ENCODE measurements at places on chromosomes 5 and 9.

DNA sequence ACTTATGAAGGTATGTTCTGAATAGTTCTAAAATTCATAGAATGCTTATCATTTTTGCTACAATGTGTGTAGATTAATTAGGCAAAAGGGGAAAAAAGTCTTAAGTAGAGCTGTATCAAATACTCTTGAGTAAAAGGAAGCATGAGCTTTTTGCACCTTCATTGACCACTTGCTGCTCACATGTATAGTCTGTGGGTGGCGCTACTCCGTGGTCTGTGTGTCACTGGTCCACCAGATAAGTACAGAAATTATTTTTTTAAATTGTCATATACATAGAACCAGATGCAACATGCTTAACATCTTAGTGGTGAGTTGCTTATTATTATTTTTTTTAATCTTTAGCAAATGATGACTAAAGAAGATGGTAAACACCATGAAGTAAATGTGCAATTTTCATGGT lies 130.2 kb downstream of the MAN2A1 start:
- DNase-seq: no peak

GRCh38 chr5:107966201-107966600 lies 295.5 kb upstream of the EFNA5 start:
- DNase-seq: no peak

DNA sequence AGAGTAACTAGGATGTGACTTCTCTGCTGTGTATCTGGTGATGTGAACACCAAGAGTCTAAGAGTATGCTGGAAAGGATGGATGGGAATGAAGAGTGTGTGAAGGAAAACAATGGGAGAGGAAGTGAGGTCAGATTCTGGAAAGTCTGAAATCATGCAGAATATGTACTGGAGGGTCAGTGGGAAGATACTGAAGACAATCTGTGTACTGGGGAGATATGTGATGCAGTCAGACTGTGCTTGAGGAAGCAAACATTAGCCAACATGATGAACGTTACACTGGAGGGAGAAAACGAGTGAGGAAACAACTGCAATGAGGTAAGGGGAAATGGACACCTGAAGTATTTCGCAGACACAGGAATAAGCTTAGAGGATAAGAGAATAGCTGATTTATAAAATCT lies 105.7 kb downstream of the NR3C1 start:
- DNase-seq: no peak

DNA sequence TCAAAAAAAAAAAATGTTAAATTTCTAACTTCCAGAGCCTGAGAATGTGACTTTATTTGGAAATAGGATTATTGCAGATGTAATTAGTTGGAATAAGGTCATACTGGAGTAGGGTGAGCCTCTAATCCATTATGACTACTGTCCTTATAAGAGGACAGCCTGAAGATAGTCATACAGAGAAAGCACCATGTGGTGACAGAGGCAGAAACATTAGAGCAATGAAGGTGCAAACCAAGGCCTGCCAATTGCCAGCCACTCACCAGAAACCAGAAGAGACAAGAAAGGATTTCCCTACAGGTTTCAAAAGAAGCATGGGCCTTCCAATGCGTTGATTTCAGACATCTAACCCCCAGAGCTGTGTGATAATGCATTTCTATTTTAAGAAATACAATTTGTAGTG lies 659.2 kb upstream of the CHD1 start:
- DNase-seq: no peak

DNA sequence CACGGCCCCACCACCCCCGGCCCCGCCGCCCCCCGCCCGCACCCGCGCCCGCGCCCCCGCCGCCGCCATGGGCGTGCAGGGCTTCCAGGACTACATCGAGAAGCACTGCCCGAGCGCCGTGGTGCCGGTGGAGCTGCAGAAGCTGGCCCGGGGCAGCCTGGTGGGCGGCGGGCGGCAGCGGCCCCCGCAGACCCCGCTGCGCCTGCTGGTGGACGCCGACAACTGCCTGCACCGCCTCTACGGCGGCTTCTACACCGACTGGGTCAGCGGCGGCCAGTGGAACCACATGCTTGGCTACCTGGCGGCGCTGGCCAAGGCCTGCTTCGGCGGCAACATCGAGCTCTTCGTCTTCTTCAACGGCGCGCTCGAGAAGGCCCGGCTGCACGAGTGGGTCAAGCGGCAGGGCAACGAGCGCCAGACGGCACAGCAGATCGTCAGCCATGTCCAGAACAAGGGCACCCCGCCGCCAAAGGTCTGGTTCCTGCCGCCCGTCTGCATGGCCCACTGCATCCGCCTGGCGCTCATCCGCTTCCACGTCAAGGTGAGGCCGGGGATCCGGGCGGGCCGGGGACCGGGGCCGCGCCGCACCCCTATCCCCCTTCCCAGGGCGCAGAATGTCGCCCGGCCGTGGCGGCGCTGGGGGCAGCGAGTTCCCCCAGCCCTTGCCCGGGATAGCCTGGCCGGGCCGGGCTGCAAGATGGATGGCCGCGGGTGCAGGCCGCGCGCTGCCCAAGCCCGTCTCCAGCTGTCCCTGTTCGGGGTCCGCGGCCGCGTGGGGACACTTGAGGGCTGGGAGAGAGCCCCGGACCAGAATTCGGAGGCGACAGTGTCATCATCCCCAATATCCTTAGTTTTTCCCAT lies 594 bp downstream of the FAM120A start:
- peak; percentile 54 for DNase-seq

GRCh38 chr5:175351897-175352590 lies 91.9 kb downstream of the DRD1 start:
- no peak for DNase-seq

DNA sequence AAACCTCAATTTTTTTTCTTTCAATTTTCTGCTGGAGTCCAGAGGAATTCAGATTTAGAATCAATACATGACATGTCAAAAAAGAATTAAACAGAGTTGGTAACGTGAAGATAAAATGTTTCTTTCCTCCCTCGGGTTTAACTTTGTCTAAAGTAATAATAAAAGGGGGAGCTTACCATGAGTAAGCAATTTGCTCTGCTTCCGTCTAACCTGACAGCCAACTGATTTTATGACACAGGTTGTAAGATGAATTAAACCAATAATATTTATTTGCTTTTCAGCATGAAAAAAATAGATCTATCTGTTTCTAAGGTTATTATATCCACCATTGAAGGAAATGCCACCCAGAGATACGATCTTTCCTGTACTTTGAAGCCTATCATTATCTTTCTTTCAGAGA lies 352.6 kb downstream of the OSTF1 start:
- DNase-seq: no peak

- DNase-seq: no peak
These were observed 5.6 kb upstream of the SPARC start for GRCh38 chr5:151692312-151692711.

GRCh38 chr5:111972080-111972479 lies 215.1 kb upstream of the NREP start:
- DNase-seq: no peak

- DNase-seq: no peak
These were observed 25.5 kb upstream of the CCNH start for GRCh38 chr5:87438231-87438630.

GRCh38 chr5:83956386-83956785 lies 235.7 kb upstream of the HAPLN1 start:
- DNase-seq: no peak

DNA sequence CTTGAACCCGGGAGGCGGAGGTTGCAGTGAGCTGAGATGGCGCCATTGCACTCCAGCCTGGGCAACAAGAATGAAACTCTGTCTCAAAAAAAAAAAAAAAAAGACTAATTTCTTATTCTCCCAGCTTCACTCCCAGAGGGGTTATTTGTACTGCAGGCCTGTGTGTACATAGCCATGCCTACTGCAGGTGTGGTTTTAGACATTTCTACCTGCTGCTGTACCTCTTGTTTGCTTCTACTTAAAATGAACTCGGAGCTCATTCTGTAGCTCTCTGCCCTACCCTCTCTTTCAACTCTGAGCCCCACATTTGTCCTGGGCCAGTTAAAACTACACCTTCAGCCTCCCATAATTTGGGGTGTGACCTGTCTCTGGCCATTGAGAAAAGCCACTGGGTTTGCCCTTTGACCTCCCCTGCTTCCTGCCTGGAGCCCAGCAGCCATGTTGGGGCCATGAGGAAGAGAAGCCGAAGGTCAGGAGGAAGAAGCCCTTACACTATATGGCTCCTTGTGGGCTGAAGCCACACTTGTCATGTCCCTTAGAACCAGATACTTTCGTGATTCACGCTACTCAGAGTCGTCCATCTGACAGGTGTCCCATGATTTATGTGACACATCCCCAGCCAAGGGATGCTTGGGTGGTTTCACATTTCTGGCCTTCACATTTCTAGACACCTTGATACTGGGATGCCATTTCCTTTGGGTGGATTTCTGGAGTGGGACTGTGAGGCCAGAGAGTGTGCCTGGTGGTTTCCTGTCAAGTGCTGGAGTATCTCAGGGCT lies 9.4 kb upstream of the CARD19 start:
- no peak for DNase-seq

DNA sequence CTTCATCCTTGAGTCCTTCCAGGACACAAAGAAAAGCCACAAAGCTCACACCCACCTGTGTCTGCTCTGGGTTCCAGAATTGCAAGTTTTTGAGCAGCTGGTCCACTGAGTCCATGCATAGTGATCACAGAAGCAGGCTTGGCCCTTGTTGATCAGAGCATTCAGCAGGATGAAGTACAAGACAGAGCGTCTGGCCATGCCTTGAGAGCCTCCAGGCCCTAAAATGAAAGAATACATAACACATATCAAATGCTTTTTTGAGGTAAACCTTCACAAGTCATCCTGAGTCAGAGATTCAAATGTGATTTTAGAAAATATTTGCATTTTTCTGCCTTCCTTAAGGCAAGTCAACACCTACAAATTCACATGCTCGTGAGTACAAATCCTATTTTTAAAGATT lies 10.3 kb downstream of the C6 start:
- DNase-seq: no peak

GRCh38 chr9:132381966-132382541 lies 24.6 kb downstream of the TTF1 start:
- peak; percentile 73 for DNase-seq

DNA sequence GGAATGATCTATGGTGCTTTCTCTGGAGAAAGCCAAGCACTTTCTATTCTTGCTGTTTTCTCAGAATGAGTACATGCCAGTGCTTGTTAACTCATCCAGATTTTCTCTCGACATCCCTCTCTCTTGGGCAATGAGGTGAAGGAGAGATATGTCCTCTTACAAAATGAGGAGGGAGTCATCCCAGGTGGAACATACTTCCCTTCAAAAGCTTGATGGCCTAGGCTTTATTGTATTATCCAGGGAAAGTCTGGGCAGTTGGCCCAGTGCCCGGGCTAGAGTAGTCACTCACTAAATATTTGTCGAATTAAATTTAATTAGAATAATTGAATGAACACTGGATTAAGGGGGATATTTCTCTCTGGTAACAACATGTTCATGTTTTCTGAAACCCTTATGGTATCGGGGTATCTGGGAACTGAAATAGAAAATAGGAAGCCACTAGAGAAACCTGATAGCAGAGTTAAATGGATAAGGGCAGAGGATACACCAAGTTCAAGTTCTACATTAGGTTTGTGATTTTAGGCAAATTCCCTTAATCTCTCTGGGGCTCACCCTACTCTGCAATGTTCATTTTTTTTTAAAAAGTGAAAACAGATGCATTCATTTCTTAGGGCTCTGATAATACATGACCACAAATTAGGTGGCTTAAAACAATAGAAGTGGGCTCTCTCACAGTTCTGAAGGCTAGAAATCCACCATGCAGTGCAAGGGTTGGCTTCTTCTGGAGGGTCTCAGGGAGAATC lies 99.6 kb downstream of the LIFR start:
- DNase-seq: no peak

GRCh38 chr5:150860246-150860821 lies 14.0 kb downstream of the IRGM start:
- no peak for DNase-seq

GRCh38 chr9:107172160-107172978 lies 110.7 kb upstream of the RAD23B start:
- peak; percentile 86 for DNase-seq

- DNase-seq: peak; percentile 76
These were observed 3.9 kb upstream of the NKD2 start for GRCh38 chr5:1004461-1005248.

DNA sequence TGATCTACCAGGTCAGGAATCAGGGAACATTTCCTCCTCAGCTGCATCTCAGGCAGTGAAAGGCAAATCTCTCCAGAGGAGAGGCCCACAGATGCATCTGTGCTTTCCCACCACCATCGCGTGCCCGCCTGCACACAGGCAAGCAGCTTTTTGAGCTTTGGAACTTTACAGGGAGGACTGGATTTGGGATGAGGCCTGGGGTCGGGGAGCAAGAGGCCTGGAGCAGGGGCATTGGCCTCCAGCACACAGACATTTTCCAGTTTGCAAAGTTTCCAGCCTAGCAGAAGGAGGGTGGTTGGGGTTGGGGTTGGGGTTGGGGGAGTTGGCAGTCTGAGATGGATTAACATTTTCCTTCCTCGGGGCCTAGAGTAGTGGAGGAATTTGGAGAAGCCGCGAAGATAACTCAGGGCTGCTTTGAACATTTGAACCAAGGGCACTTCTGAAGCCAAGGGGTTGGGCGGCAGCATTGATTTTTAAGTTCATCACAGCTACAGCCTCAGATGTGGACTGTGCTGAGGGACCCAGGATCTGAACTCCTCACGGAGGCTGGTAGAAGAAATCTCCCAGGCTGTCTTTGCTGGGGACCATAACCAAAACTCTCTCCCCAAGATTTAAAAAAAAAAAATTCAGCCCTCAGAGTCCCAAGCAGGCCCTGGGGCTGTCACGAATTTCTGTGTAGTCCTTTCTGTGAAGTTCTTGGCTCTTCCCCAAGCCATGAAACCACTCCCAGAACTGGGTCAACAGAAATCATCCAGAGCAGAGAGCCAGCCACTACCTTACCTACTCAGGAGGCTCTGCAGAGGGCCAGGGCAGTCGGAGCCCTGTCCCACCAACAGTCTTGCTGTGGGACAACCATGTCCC lies 25.6 kb downstream of the C5orf15 start:
- DNase-seq: no peak

- no peak for DNase-seq
These were observed 148.7 kb downstream of the OXCT1 start for GRCh38 chr5:41721516-41721915.

- peak; percentile 61 for DNase-seq
These were observed 26.2 kb upstream of the ACOT12 start for GRCh38 chr5:81420039-81420667.

DNA sequence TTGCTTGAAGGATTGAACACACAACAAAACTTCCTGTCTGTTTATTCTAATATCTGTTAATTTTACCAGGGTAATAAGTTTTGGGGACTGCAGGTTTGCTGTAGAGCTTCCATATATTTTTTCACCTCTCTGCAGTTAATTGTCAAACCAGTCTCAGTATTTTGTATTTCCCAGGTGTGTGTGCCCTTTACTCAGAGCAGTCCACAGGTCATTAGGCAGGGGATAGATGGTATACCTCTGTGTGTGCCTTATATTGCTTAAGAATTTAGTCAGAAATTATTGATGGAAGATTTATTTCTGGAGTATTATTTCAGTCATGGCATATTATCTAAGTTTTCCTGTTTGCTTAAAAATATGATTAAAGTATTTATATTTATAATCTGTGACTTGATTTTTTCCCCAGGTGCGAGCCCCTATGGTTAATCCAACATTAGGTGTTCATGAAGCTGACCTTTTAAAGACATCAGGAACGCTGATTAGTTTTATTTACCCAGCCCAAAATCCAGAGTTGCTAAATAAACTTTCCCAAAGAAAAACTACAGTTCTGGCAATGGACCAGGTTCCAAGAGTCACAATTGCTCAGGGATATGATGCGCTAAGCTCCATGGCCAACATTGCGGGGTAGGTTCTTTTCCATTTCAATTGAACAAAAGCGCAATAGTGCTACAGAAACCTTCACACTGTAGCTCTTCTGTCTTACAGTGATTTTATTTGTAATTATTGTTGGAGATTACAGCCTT lies 12.6 kb downstream of the NNT start:
- DNase-seq: no peak

GRCh38 chr9:121494192-121494591 lies 5.5 kb downstream of the GGTA1 start:
- DNase-seq: peak; percentile 68

- peak; percentile 75 for DNase-seq
These were observed 60.2 kb downstream of the KCNIP1 start for GRCh38 chr5:170563824-170564567.
